Activated B cell treated with CpG ODN at 0.5 μM for 24 hours (primary cell): ENCODE measurements at places on chromosomes 5 and 9. TPM values are rescaled to one million over a fixed set of nuclear protein-coding genes. Genes with fewer than 3 reads are reported as not detected.

The FRRS1L gene
- total RNA-seq: not detected in 2 replicates

DNA sequence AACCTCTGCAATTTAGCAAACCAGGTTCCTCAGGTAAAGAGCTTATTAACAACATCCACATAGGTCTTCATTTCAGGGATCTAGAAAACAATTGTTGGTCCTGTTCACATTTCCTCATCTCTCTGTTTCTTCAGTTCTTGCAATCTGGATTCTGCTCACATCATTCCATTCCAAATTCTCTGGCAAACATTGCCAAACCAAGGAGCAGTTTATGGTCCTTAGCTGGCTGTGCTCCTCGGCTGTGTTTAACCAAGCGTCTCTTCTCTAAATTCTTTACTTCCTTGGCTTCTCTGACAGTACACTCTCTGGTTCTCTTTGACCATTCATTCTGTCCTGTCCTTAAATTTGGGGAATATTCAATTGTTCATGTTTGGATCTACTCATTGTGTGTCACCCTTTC is 65.8 kb upstream of the RANBP3L start:
- H3K27ac ChIP-seq: no peak overlapping the region
- no peak overlapping the region for H3K4me3 ChIP-seq
- no peaks in the 10 kb centered on the region for H3K4me1 ChIP-seq

DNA sequence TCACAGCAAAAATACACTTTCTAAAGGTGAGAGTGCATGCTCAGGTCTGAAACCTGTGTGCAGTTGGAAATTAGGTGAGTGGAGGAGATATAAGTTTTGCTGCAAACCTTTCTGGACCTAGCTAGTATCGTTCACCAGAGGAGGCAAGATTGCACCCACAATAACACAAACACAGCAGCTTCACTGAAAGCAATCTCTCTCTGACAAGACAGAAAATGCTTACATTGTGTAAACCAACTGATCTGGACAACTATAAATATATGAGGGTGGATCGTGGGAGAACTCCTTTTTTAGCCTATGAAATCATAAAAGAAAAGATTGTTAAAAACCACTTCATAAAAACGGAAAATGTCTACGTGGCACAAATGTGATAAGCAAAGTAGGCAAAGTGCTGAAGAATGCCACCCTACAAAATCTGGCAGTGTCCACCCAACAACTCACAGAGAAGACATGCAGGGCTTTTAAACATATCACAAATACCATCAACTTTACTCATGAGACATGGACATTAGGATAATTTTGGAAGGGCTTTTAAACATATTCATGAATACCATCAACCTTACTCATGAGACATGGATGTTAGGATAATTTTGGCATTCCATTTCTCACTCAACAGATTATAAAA is 134.3 kb downstream of the CDH18 start:
- H3K27me3 ChIP-seq: no peaks in the 10 kb centered on the region
- no peaks in the 10 kb centered on the region for H3K36me3 ChIP-seq
- no peak for DNase-seq
- H3K27ac ChIP-seq: no peak overlapping the region

GRCh38 chr5:159341145-159341544 is 10.9 kb upstream of the IL12B start:
- DNase-seq: no peak
- H3K27me3 ChIP-seq: no peaks in the 10 kb centered on the region
- peaks cover 76% of the 10 kb centered on the region for H3K4me1 ChIP-seq

GRCh38 chr9:95409650-95410426 is 92.3 kb upstream of the FANCC start:
- no peaks in the 10 kb centered on the region for H3K4me1 ChIP-seq
- H3K36me3 ChIP-seq: no peaks in the 10 kb centered on the region
- H3K27ac ChIP-seq: no peak overlapping the region
- H3K27me3 ChIP-seq: peaks cover 21% of the 10 kb centered on the region
- no peak overlapping the region for H3K4me3 ChIP-seq
- no peak for DNase-seq

GRCh38 chr5:174556756-174557155 is 167.6 kb upstream of the MSX2 start:
- no peaks in the 10 kb centered on the region for H3K36me3 ChIP-seq

- no peak overlapping the region for H3K27ac ChIP-seq
- no peak for DNase-seq
- peaks cover 44% of the 10 kb centered on the region for H3K4me1 ChIP-seq
- H3K27me3 ChIP-seq: no peaks in the 10 kb centered on the region
- H3K36me3 ChIP-seq: no peaks in the 10 kb centered on the region
Observed at GRCh38 chr5:40560474-40561110, 119.1 kb upstream of the PTGER4 start.

DNA sequence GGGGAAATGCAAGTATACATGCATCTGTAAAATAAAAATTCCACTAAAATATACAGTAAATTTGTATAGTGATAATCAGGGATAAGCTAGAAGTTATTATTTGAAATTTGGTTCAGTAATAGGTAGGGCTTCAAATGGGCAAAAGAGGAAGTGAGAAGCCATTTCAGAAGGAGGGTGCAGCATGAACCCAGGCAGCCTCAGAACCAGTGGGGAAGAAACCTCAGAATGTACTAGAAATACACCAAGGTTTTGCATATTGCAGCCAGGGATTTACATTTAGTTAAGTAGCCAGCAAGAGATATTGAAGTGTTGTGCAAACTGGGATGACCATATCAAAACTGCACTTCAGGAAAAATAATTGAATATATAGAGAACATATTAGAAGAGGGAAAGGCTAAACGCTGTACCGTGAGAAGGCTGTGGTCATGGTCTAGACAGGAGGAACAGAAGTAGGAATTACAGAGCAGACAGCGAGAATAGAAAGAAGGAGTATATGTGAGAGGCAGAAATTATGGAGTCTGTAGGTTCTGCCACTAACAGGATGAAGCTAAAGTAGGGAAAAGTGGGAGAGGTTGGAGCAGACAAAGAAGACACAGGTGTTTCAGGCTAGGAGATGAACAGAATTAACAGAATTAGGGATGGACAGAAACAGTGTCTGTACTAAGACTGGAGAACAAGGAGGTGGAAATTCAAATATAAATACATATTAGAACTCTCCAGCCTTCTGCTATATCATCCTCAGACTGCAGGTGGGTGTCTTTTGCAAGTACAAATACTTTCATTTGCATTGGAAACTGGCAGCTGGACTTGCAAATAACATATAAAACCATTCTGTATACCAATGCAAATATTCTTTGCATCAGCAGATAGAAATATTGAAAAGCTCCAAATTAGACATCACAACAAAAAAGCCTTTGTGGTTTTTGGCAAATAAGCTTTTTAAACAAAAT is 335.6 kb downstream of the ZNF608 start:
- no peak for DNase-seq
- H3K4me3 ChIP-seq: peak overlapping the region; percentile 51
- peaks cover 3% of the 10 kb centered on the region for H3K27me3 ChIP-seq
- no peak overlapping the region for H3K27ac ChIP-seq
- H3K36me3 ChIP-seq: no peaks in the 10 kb centered on the region
- H3K4me1 ChIP-seq: peaks cover 24% of the 10 kb centered on the region

- H3K27me3 ChIP-seq: no peaks in the 10 kb centered on the region
- H3K27ac ChIP-seq: peak overlapping the region; percentile 69
- no peak for DNase-seq
- H3K4me1 ChIP-seq: peaks cover 65% of the 10 kb centered on the region
- H3K36me3 ChIP-seq: peaks cover 9% of the 10 kb centered on the region
Observed at GRCh38 chr9:27352457-27353165, 55.7 kb upstream of the EQTN start.

The KCTD16 gene
- not detected in 2 replicates for total RNA-seq

- H3K36me3 ChIP-seq: peaks cover 4% of the 10 kb centered on the region
- no peak overlapping the region for H3K27ac ChIP-seq
- H3K4me3 ChIP-seq: no peak overlapping the region
- H3K27me3 ChIP-seq: no peaks in the 10 kb centered on the region
Observed at GRCh38 chr5:124206540-124206939, 539.9 kb downstream of the ZNF608 start.

DNA sequence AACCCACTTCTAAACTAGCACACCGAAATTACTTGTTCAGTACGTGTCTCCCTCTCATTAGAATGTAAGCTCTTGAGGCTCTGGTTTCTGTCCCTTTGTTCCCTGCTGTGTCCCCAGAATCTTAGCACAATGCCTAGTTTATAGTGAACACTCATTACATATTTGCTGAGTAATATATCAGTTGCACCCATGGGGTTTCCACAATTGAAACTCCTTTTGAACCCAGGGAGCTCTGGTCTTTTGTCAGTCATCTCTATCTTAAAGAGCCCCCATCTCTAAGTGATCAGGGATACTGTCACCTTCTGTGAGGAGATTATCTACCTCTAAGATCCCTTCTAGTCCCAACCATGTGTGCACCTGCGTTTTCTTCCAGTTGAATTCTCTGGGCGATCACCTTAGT is 12.8 kb downstream of the CAMK4 start:
- no peaks in the 10 kb centered on the region for H3K36me3 ChIP-seq
- no peak for DNase-seq
- no peak overlapping the region for H3K4me3 ChIP-seq
- H3K27ac ChIP-seq: no peak overlapping the region
- H3K27me3 ChIP-seq: no peaks in the 10 kb centered on the region

DNA sequence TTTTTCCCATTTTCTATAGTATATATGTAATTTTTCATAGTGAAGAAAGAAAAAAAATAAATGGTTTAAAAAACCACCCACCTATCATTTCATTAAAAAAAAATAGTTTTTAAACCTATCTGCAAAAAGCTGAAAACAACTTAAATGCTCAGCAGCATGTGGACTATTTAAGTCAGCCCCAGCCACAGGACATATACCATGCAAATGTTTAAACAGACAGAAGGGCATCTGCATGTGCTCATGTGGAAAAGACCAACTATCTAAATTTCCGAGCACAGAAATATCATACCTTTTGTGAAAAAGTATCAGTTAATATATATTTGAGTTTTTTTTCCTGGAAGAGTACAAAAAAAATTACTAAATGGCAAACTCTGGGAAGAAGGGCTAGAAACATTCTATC is 143.4 kb downstream of the EPB41L4A start:
- H3K4me1 ChIP-seq: no peaks in the 10 kb centered on the region
- H3K27ac ChIP-seq: no peak overlapping the region
- H3K27me3 ChIP-seq: no peaks in the 10 kb centered on the region
- no peak overlapping the region for H3K4me3 ChIP-seq

DNA sequence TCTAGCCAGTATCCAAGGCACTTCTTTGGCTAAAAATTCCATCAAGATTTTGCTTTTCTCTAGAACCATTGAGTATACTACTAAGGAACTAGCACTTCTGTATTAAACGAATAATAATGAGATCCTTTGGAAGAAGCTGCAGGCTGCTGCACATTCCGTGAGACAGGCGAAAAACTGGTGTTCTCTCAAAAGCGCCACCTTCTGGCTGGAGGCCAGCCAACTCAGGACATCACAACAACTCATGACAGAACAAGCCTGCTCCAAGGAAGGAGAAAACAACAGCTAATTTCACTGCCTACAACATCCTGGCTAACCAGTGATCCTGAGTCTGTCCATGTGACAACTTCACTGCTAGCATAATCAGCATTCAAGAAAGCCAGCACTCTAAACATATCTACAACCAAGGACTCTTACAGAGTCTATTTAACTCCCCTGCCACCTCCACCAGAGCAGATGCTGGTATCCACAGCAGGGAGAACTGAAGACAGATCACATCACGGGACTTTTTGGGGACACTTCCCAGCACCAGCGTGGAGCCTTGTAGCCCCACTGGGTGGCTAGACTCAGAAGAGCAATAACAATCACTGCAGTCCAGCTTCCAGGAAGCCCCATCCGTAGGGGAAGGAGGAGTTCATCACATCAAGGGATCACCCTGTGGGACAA is 150.5 kb downstream of the YTHDC2 start:
- H3K27ac ChIP-seq: no peak overlapping the region
- no peaks in the 10 kb centered on the region for H3K4me1 ChIP-seq
- DNase-seq: no peak
- H3K36me3 ChIP-seq: no peaks in the 10 kb centered on the region
- H3K4me3 ChIP-seq: no peak overlapping the region
- peaks cover 14% of the 10 kb centered on the region for H3K27me3 ChIP-seq

The TMEM174 gene
- total RNA-seq: not detected in 2 replicates

DNA sequence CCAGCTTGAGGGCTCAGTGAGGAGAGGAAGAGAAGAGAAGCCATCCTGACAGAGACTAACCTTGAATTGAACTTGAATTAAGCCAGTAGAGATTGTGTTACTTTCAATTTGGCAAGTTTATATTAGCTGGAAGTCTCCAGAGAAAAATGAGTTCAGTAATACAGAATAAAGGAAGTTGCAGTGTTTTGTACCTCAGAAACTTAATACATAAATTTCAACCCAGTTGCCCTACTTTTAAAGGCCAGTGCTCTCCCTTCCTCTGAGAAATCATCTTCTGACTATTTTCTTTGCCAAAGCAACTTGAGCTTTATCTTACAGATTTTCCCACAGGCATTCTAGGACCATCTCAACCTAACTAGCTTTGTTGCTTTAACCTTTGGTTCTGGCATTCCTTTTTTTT is 231.0 kb upstream of the GAS1 start:
- no peak overlapping the region for H3K4me3 ChIP-seq
- no peaks in the 10 kb centered on the region for H3K27me3 ChIP-seq
- DNase-seq: no peak
- H3K4me1 ChIP-seq: no peaks in the 10 kb centered on the region

The TAS2R1 gene
- total RNA-seq: not detected in 2 replicates

DNA sequence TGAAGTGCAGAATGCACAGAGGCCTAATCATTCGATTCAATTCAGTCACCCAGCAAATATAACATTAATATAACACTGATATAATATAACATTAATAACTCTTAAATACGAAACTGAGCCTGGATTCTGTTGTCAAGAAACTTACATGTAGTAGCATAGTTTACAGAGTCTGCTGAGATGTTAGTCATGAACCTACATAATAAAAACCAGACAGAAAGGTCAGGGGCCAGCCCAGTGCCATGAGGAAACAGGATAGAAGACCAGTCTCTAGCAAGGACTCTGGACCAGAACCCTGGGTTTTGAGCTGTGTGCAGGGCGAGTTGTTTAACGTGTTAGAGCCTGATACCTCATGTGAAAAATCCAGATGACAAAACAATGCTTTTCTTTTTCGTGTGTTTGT is 234.7 kb downstream of the NR2F1-AS1 start:
- H3K27me3 ChIP-seq: no peaks in the 10 kb centered on the region
- H3K4me3 ChIP-seq: no peak overlapping the region
- no peaks in the 10 kb centered on the region for H3K4me1 ChIP-seq

The EQTN gene
- not detected in 2 replicates for total RNA-seq

- H3K4me1 ChIP-seq: no peaks in the 10 kb centered on the region
- no peak overlapping the region for H3K4me3 ChIP-seq
- no peaks in the 10 kb centered on the region for H3K36me3 ChIP-seq
Observed at GRCh38 chr5:113807427-113807991, 294.0 kb downstream of the YTHDC2 start.

The ZDHHC11B gene
- total RNA-seq: 0.07 and 0.09 TPM in 2 replicates

DNA sequence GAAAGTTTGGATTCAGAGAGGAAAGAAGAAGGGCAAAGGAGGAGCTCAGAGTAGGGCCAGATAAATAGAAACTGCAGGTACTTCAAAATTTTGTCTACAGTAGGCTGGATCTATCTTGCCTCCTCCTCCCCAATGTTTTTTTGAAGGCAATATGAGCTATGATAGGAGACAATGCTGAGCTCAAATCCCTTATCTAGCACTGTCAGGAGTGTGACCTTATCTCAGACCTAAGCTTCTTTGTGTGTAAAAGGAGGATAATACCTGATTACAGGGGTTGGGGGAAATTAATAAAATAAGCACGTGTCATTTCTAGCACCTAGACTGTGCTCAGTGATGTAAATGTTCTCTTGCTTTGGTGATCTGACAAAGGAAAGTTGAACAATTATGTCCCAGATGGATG is 137.8 kb upstream of the CD180 start:
- no peak for DNase-seq
- H3K36me3 ChIP-seq: no peaks in the 10 kb centered on the region
- H3K4me1 ChIP-seq: no peaks in the 10 kb centered on the region
- H3K27ac ChIP-seq: no peak overlapping the region
- peaks cover 14% of the 10 kb centered on the region for H3K27me3 ChIP-seq
- H3K4me3 ChIP-seq: no peak overlapping the region

The PCDHGC5 gene
- total RNA-seq: 0.24 and 0.38 TPM in 2 replicates

The SCGB3A2 gene
- total RNA-seq: not detected in 2 replicates
